ENCODE measurements at places on chromosomes 3 and 15.
A peak's percentile ranks its signal among the peaks of the same experiment; 100 is the strongest.

GRCh38 chr3:159919873-159920272 lies 68.8 kb upstream of the IL12A start:
- no peak for DNase-seq

DNA sequence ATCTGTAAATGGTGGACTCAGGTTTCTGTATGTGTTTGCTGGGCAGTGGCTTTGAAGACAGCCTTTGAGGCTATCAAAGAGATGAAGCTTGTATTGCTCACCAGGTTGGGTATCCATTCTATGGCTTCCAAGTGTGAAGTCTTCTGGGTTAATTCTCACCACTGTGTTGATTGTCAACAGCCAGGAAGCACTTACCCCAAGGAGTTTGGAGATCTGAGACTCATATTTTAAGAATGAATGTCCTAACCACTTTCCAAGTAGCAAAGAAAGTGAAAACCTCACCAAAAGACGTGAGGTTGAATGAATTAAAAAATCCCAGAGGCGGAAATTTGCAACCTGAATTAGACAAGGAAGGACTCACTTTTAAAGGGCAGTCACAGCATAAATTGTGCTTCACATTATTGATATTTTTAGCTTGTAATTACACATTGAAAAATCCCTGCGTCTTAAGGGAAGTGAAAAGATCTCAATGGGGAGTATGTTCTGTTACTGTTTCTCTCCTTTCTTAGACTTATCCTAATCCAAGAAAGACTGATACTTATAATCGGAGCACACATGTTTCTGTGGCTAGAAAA lies 304.0 kb upstream of the TPRG1 start:
- DNase-seq: no peak

DNA sequence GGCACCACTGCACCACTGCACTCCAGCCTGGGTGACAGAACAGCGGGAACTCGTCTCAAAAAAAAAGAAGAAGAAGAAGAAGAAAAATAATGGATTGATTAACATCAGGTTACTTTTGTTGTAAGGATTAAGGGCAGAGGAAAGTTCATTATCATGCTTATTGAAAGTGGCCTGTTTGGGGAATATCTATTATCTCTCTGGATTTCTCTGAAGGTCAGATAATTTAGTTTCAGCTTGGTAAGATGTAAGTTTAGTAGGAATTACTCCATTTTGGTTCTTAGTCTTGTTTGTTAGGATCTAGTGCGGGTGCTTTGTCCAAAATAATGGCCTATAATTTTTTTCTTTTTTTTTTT lies 2.5 kb upstream of the MTMR14 start:
- no peak for DNase-seq

- no peak for DNase-seq
Observed at GRCh38 chr3:31354373-31354772, 178.4 kb upstream of the STT3B start.

DNA sequence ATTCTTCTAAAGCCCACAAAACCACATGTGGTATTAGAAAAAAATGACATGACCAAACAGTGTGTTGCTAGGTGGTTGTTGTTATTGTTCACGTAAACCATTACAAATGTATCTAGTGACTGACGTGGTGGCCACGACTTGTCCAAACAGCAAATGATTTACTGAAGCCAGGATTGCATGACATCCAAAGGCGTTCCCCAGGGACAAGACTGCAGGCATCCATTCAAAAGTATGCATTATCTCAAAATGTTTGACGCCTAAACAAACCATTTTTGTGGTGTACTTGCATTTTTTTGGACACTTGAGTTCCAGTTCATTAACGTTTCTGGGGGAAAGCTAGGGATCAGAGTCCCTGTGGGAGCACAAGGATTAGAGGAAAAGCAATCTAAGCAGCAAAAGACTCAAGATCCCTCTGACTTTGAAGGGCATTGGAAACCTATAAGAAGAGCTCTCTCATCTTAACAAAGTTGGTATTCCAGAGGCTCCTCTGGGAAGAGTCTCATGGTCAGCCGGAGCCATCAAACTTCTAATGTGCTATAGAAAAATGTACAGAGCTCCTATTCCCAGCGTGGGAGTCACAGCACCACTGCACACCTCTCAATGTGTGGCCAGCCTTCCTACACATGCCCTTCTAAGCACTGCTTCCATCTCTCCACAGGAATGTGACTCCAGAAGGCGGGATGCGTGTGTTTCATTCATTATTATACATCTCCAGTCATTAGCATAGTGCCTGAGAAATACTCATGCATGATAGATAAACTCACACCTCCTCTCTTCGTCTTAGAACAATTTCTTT lies 62.9 kb downstream of the FBN1 start:
- peak; percentile 97 for DNase-seq

DNA sequence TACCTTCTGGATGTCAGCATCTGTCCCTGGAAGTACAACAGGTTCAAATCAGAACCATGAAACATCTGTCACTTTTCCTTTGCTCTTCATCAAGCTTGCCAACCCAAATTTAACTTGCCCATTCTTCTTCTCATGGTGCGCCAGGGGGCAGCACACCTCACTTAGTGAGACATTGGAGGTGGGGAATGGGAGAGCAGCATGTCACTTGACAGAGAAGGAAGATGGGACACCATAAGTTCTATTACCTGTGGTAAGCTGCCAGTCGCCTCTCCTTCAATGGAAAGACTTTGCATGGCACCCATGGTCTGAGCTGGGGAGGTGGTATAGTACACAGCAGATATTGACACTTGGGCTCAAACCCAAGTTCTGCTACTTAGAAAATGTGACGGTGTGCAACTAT lies 2.9 kb downstream of the SCN5A start:
- DNase-seq: no peak

DNA sequence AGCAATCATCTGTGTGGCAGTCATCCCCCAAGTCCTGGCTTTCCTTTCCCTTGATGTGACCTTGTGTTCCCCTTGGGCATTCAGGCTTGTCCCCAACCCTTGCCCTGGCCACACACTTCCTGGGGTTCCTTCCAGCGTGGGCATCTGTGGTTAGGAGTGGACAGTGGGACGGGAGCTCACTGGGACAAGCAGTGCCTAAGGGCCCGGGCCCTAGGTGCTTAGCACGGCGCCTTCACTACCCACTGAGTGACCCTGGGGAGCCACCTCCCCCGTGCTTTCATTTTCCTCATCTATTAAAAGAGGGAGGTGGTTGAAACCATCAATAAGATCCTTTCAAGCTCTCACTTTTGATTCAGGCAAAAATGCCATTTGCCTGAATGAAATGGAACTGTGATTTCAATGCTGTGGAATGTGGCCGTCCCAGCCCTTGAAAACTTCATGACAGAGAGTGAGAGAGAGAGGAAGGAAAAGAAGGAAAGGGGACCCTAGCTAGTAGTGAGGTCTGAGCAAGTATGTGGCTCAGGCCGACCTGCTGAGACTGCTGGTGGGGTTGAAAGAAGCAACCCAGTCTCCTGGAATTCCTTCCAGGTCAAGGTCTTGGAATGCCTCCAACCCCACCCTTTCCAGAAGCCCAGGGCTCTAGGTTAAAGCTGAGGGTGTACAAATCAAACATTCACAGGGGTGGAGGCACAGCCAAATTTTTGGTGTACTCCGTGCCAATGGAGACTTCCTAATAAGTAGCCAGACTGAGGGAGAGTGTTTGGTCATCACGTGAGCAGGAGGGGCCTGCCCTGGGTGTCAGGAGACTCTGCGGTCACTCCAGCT lies 302.9 kb downstream of the TLE3 start:
- DNase-seq: peak; percentile 34

DNA sequence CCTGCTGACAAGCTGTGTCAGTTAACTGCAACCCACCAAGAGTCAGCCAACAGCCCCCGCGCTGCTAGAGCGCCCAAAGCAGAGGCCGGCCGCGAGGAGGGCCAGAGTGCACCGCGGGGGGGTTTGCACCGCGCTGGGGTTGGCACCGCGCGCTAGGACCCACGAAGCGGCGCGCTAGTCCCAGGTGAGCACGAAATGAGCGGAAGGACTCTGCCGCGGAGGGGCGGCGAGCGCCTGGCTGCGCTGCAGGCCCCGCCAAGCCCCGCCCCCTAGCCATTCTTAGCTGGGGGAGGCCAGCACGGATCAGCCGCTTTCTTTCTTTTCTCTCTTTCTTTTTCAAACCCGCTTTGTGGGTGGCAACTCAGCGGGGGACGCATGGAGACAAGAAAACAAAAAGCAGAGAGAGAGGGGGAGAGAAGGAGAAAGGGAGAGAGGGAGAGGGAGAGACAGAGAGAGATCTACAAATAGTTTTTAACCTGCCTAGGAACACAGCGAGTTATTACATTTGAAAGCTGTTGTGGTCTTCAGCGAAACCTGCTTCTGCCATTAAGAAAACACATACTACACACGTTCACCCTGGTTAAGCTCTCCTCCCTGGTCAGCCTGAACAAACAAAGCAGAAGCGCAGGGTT lies 6.9 kb upstream of the FOXB1 start:
- DNase-seq: peak; percentile 32

DNA sequence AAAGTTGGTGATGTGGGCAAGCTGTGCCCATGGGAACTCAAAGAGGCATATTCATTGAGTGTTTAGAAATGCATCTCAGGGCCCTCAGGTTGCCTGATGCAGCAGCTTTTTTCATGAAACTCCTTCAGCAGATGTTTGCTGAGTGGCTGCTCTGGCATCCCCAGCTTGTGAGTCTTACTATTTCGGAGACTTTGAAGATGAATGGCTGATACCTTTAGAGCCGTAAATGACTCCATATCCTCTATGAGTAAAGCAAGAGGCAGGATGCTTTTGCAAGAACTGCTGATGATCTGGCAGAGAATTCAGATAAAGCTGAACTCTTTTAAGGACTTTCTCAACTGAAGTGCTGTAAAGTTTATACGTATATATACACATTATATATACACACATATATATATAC lies 384.3 kb downstream of the CACNA2D3 start:
- DNase-seq: peak; percentile 4

GRCh38 chr15:40325188-40325587 lies 1.7 kb downstream of the INAFM2 start:
- DNase-seq: no peak

DNA sequence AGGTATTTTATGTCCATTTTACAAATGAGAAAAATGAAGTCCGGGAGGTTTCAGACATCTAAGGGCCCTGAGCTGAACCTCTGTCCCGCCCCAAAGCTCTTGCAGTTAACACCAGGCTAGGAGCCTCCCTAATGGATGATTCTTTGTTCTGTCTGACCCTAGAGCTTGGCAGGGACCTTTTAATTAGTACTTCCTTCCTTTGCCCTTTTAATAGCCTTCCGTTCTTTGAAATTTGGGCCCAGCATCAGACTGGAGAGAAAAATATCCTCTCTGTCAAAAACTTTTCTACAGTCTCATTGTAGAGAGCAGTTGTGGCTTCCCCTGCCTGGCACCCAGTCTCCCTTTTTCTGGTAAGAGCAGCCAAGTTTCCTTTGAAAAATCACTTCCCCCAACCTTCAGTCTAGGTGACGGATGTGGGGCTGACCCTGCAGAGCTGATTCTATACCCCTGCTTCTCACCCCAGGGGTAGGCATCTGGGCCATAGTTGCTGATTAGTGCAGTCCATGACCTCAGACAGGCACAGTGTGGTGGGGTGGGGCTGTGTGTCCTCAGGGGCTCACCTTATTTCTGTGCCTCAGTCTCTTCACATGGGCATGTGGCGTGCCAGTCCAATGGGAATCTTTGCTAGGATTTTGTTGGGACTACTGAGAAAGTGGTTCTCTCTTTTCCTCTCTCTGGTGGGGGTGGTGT lies 220.4 kb downstream of the ADAMTS9 start:
- no peak for DNase-seq

DNA sequence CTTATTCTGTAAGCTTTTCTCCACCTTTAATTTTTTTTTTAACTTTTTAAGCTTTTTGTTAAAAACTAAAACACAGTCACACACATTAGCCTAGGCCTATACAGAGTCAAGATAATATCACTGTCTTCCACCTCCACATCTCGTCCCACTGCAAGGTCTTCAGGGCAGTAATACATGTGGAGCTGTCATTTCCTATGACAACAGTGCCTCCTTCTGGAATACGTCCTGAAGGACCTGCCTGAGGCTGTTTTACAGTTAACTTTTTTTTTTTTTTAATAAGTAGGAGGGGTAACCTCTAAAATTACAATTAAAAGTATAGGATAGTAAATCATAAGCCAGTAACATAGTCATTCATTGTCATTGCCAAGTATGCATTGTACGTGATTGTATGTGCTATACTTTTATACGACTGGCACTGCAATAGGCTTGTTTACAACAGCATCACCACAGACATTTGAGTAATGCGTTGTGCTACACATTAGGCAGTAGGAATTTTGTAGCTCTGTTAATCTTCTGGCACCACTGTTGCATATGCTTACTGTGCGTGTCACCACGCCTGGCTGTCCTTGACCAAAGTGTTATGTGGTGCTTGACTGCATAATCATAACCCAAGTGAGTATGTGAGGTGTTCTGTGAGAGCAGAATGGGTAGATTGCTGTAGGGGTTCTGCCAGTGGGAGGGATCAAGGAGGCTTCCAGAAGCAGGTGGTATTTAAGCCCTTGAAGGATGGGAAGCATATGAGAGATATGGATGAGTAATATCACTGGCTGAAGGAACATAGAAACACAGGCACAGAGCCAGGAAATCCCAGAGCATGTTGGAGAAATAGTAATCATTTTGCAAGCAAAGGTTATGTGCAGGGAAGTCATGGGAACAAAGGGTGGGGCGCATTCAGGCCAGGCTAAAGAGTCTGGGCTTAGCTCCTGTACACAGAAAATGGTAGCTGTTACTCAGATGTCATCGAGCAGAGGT lies 18.3 kb downstream of the FBXO22 start:
- DNase-seq: peak; percentile 62

DNA sequence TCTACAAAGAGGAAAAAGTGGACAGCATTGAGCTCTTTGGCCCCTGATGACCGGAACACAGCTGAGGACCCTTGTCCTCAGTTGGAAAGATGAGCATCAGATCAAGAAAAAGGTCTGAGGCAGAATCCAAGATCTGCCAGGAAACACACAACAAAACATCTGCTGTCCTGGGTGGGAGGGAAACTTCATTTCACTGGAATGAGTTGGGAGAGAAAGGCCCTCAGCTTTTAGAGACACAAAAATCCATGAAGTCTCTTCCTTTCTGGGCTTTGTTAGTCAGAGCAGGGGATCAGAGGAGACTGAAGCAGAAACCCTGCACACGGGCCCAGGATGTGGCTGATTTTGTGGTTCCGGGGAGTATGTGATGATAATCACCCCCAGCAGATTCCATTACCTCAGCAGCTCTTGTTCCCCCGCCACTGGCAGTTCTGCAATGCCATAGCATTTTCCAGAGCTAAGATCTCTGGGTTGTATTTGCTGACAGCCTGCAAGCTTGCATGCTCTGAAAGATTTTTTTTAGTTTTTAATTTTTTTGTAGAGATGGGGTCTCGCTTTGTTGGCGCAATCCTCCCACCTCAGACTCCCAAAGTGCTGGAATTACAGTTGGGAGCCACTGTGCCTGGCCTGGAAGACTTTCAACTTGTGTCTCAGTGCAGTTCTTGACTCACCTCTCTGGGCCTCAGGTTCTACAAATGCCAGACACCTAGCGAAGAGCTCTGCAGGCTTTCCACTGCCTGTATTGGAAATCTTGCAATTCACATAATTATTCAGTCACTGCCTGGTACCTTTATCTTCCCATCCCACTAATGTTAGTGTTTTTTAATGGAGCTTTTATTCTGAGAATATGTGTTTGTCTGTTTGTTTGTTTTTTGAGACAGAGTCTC lies 5.8 kb upstream of the TATDN2 start:
- peak; percentile 82 for DNase-seq

DNA sequence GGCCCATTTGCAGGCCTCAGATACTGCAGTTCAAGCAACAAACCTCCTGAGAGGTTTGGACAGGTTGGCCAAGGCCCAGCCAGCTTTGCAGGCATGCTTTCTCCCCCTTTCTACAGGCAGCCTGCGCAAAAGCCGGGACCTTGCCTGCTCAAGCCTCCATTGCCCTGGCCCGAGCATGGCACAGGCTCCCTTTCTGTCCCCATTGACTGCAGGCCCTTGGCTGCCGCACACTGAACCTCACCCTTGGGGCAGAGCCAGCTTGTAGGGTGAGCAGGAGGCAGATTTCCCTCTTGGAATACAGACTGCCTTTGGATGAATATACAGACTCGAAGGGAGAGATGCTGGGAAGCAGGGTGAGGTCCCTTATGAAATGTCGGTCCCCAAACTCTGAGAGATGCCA lies 461.7 kb upstream of the PROK2 start:
- no peak for DNase-seq
